ENCODE measurements at places on chromosomes 13 and 19.
A peak's percentile ranks its signal among the peaks of the same experiment; 100 is the strongest.

- no peak for DNase-seq
Measured at GRCh38 chr19:50432221-50433028, at the start of gene MYBPC2. Gene MYBPC2 (plus strand): TSS chr19:50432892. CDS start chr19:50432954, 62 bp downstream.

GRCh38 chr13:70634893-70635292 is 526.6 kb upstream of the KLHL1 start:
- no peak for DNase-seq

GRCh38 chr19:13118424-13119193 is 545 bp downstream of the NACC1 start:
- DNase-seq = peak; percentile 74

DNA sequence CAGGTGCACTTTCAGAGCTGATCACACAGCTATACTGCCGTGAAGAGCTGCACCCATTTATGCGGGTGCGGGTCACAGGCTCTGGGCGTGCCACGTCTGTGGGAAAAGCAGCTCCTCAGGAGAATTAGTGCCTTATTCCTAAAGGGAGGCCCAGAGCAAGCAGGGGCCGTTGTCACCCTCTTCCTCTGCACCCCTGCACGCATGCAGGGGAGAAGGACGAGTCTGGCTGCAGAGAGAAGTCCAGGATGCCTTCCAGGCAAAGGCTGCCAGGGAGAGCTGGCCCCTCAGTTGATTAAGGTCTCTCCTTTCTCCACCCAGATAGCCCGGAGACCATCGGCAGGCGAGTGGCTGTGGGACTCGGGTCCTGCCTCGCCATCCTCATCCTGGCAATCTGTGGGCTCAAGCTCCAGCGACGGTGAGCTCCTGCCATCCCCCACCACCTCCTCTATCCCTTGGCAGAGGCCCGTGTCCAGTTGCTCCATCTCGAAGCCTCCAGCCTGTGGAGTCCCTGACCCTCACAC is 3.1 kb upstream of the FFAR1 start:
- no peak for DNase-seq

GRCh38 chr13:26228096-26228495 is 6.0 kb upstream of the RNF6 start:
- no peak for DNase-seq

GRCh38 chr19:19461671-19462622 is 53.4 kb downstream of the TSSK6 start:
- peak; percentile 53 for DNase-seq

Measured in amniotic epithelial cell (primary cell).